Activated CD8-positive, alpha-beta memory T cell treated with anti-CD3 and anti-CD28 coated beads, Interleukin-2, amount 10 ng/mL, durations not matched to agents 7 days and 5 days (primary cell): ENCODE measurements at places on chromosomes 7 and 10. TPM values are rescaled to one million over a fixed set of nuclear protein-coding genes. Genes with fewer than 3 reads are reported as not detected.

IL6 gene
- total RNA-seq, result 0.66 TPM

DNA sequence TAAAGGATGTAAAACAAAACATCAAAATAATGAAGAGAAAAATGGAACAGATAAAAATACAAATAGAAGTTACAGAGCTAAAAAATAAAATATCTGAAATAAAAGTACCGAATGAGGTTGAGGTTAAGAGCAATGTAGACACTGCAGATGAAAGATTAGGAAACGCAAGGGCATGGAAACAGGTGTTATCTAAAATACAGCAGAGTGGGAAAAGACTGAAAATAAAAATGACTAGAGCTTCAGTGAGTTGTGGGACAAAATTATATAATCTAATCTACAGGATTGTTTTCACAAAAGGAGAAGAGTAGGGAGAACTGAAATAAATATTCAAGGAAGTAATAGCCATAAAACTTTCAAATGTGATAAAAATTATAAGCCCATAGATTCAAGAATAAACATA, 123.8 kb downstream of the PTEN start:
- H3K27ac ChIP-seq, result no peak overlapping the region
- no peaks in the 10 kb centered on the region for H3K4me1 ChIP-seq
- H3K36me3 ChIP-seq, result peaks cover 3% of the 10 kb centered on the region

GRCh38 chr10:33974976-33975478, 640.6 kb upstream of the NRP1 start:
- no peak overlapping the region for H3K4me3 ChIP-seq
- no peaks in the 10 kb centered on the region for H3K36me3 ChIP-seq
- no peak for DNase-seq
- no peaks in the 10 kb centered on the region for H3K4me1 ChIP-seq
- no peaks in the 10 kb centered on the region for H3K27me3 ChIP-seq
- no peak overlapping the region for H3K27ac ChIP-seq

- H3K27me3 ChIP-seq, result no peaks in the 10 kb centered on the region
- no peak overlapping the region for H3K27ac ChIP-seq
- no peak overlapping the region for H3K4me3 ChIP-seq
- H3K36me3 ChIP-seq, result no peaks in the 10 kb centered on the region
- DNase-seq, result no peak
- H3K4me1 ChIP-seq, result no peaks in the 10 kb centered on the region
Measured at GRCh38 chr10:82190432-82191260, 315.7 kb downstream of the NRG3 start.

SFRP5 gene
- total RNA-seq, result not detected

DNA sequence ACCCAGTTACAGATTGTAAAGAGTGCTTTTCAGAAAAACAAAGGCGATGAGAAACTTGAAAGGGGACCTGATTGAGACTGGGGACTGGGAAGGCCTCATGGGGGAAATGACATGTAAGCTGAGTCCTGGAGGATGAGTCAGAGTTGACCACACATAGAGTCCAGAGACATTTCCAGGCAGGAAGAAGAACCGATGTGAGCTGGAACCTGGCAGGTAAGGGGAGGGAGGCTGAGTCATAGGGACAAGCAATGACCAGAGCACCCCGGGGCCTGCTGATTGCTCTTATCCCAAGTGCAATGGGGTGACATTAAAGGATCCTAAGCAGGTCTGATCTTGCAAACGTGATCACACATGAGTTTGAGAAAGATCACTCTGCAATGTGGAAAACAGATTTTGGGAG, 11.7 kb downstream of the TLL2 start:
- H3K27me3 ChIP-seq, result peaks cover 19% of the 10 kb centered on the region
- no peak overlapping the region for H3K4me3 ChIP-seq
- H3K36me3 ChIP-seq, result no peaks in the 10 kb centered on the region
- DNase-seq, result no peak
- H3K4me1 ChIP-seq, result no peaks in the 10 kb centered on the region

DNA sequence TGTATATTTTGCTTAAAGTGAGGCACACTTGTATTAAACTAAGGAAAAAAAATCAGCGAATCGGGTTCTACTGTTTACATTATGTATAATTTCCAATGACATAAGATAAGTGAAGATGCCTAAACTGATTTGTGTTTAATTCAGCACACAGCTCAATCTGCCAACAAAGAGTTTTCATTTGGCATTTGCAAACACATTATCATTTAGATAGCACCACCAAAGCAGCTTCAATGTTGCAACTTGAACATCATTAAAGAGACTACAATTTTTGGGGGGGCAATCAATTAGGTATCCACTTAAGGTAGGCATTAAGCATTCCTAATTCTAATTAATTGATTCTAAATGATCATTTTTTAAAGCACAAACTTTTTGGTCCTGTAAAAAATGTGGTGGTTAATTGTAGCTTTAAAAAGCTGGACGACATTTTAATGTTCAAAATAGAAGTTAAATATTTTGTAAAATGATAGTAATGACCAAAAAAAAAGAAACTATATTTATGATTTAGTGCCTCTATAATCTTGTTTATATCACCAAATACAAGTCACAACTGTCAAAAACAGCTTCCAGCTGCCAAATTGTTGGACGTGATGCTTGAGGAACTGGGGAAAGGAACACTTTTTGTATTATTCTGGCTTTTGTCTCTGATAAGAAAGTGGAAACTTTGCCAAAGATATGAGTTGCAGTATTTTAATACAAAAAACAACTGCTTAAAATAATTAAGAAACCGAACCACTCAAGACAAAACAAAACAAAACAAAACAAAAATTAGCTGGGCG, 57.1 kb downstream of the CYCS start:
- no peak overlapping the region for H3K4me3 ChIP-seq
- no peak for DNase-seq
- peaks cover 10% of the 10 kb centered on the region for H3K4me1 ChIP-seq
- H3K36me3 ChIP-seq, result no peaks in the 10 kb centered on the region
- H3K27ac ChIP-seq, result no peak overlapping the region

FXYD4 gene
- 0.37 TPM for total RNA-seq

- no peaks in the 10 kb centered on the region for H3K27me3 ChIP-seq
- no peak overlapping the region for H3K27ac ChIP-seq
- H3K4me1 ChIP-seq, result peaks cover 8% of the 10 kb centered on the region
- no peak overlapping the region for H3K4me3 ChIP-seq
Measured at GRCh38 chr7:77338883-77339629, 77.1 kb downstream of the GSAP start.

DNA sequence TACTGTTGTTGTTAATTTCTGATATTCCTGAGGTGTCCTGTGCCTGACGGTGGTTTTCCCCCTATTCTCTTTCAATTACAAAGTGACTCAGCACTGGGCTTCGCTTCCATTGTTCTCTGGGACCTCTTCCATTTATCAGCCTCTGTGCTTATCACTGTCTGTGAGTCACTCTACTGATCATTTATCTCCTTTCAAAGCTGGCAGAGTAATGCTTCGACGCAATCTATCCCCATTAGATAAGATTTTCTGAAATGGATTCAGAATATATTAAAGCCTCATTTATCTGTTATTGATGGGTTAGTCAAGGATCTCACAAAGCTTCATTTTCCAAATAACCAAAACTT, 679.2 kb downstream of the SDK1 start:
- DNase-seq, result no peak
- H3K4me3 ChIP-seq, result no peak overlapping the region
- H3K36me3 ChIP-seq, result no peaks in the 10 kb centered on the region
- no peaks in the 10 kb centered on the region for H3K4me1 ChIP-seq
- H3K27me3 ChIP-seq, result no peaks in the 10 kb centered on the region

COL26A1 gene
- not detected for total RNA-seq

DNA sequence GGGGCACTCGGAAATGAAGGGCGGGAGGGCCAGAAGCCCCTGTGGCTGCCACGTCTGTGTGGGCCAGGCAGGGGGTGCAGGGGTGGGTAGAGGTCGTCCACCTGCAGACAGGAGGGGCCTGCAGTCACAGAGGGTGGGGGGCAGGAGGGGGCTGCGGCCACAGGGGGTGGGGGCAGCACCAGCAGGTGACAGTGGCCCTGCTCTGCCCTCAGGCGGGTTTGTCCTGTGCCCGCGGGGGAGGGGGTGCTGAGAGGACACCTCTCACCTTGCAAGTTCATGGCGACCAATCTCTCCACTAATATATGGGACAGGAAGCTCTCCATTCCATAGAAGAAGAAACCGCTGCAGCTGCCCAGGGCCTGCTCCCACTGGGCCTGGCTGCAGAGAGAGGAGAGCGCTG, 26.6 kb upstream of the NKX6-2 start:
- H3K36me3 ChIP-seq, result no peaks in the 10 kb centered on the region
- no peaks in the 10 kb centered on the region for H3K4me1 ChIP-seq
- no peak overlapping the region for H3K4me3 ChIP-seq
- H3K27ac ChIP-seq, result no peak overlapping the region
- no peaks in the 10 kb centered on the region for H3K27me3 ChIP-seq

FOXK1 gene
- total RNA-seq, result 27.1 TPM

CYP51A1 gene
- 68.2 TPM for total RNA-seq

DNA sequence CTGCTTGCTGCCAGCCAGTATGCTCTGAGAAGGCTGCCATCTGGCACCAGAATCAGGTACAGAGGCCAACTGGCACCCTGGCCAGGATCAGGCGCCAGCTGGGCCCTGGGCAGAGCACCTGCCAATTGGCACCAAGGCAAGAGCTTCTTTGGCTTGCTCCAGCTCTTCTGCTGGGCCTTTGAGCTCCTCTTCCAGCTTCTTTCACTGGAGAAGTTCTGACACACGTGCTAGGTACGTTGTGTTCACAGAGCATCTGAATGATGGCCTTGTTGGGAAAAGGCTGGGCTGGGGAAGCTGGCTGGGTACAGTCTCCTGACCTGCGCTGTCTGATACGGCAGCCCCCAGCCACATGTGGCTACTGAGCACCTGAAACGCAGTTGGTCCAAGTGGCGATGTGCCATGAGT, 31.7 kb upstream of the OPALIN start:
- no peaks in the 10 kb centered on the region for H3K36me3 ChIP-seq
- H3K27me3 ChIP-seq, result peaks cover 36% of the 10 kb centered on the region
- DNase-seq, result no peak

GRCh38 chr7:38311329-38311937, 38.0 kb upstream of the TARP start:
- H3K4me1 ChIP-seq, result peaks cover 16% of the 10 kb centered on the region
- peak; percentile 40 for DNase-seq
- no peaks in the 10 kb centered on the region for H3K27me3 ChIP-seq
- H3K4me3 ChIP-seq, result peak overlapping the region; percentile 71
- H3K27ac ChIP-seq, result peak overlapping the region; percentile 81

DNA sequence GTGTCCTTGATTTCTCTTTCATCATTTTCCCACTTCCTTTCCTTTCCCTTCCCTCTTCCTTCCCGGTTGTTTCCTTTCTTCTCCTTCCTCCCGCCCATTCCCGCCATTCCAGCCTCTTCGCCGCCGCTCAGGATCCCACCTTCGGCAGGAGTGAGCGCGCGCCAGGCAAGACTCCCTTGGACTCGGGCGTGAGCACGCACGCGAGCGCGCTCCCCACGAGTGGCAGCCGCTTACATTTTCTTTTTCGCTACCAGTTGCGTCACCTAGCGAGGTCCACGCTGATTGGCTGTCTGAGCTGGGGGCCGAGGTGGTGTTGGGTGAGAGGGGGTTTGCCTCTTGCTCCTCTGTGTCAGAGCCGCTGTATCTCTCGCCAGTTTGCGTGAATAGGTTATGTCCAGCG, 11.8 kb downstream of the ZAN start:
- H3K4me1 ChIP-seq, result peaks cover 4% of the 10 kb centered on the region
- no peaks in the 10 kb centered on the region for H3K36me3 ChIP-seq
- peaks cover 16% of the 10 kb centered on the region for H3K27me3 ChIP-seq
- H3K4me3 ChIP-seq, result peak overlapping the region; percentile 82

- H3K27me3 ChIP-seq, result peaks cover 18% of the 10 kb centered on the region
- H3K36me3 ChIP-seq, result no peaks in the 10 kb centered on the region
- H3K4me1 ChIP-seq, result no peaks in the 10 kb centered on the region
- H3K4me3 ChIP-seq, result no peak overlapping the region
- DNase-seq, result no peak
Measured at GRCh38 chr10:69918036-69918435, 116.3 kb downstream of the COL13A1 start.

GRB10 gene
- 3.9 TPM for total RNA-seq

HYAL4 gene
- not detected for total RNA-seq

DNA sequence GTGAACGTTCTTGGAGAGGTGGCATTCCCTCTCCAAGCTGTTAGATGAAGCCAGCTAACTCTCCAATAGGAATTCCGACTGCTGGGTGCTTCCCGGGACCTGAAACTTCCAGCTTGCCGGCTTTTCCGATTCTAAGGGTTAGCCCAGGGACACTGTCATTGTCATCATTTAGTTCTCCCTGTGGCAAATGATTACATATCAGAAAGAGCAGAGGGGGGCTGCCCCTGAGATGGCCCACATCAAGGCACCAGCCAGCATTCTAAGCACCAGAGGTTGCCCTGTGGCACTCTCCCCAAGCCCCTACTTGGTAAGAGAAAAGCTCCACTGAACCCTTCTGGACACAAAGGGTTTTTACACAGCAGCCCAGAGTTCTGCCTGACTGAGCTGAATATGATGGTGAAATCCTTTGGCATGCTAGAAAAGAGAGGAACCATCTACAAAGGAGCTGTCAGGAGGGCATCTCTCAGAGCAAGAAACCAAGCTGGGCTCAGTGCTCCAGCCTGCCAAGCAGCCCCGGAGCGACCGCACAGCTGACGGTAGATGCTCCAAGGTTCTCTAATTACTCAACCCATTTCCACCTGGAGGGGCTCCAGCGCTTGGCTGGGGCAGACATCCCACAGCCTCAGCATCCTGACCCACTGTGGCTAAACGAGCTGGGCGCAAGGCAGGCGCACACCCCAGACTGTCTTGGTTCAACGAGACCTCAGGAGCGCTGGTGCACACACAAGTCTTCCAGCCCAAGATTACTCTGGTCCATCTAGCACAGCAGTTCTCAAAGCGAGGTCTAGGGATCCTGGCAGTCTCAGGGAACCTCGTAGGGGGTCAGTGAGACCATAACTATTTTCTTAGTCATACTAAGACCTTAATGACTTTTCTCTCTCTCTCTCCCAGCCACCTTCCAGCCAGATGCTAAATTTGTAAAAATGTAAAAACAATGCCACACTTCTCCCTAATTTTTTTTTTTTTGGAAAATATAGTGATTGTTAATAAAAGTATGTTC, 160.5 kb downstream of the GFRA1 start:
- DNase-seq, result no peak
- H3K4me3 ChIP-seq, result no peak overlapping the region
- H3K27ac ChIP-seq, result no peak overlapping the region
- H3K36me3 ChIP-seq, result no peaks in the 10 kb centered on the region
- no peaks in the 10 kb centered on the region for H3K27me3 ChIP-seq

STEAP1B gene
- not detected for total RNA-seq

LRRC18 gene
- total RNA-seq, result not detected

GRCh38 chr10:77448226-77448625, 189.4 kb downstream of the KCNMA1 start:
- H3K4me1 ChIP-seq, result no peaks in the 10 kb centered on the region
- no peaks in the 10 kb centered on the region for H3K27me3 ChIP-seq
- H3K27ac ChIP-seq, result no peak overlapping the region
- H3K36me3 ChIP-seq, result no peaks in the 10 kb centered on the region
- no peak overlapping the region for H3K4me3 ChIP-seq
- no peak for DNase-seq

HIPK2 gene
- total RNA-seq, result 20.2 TPM

GPR141 gene
- 0.30 TPM for total RNA-seq

DNA sequence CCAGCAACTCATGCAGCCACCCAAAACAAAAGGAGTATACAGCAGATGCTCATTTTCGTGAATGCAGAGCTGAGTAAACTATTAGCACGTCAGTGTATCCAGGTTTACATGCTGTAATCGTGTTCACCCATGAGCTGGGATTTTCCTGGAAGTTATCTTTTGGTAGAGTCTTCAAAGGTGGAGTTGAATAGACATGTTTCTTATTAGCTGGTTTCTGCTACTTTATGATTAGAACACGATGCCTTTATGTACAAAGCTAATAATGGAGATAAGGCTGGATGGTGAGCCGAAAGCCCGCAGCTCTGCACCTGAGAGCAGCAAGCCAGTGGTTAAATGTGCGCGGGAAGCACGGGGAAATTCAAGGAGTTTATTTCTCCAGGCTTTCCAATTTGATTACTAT, 123.8 kb downstream of the ADARB2 start:
- peaks cover 17% of the 10 kb centered on the region for H3K27me3 ChIP-seq
- no peak overlapping the region for H3K4me3 ChIP-seq
- no peak overlapping the region for H3K27ac ChIP-seq
- H3K36me3 ChIP-seq, result no peaks in the 10 kb centered on the region
- no peaks in the 10 kb centered on the region for H3K4me1 ChIP-seq
